ENCODE measurements at places on chromosomes 1 and 21. TPM values are rescaled to one million over a fixed set of nuclear protein-coding genes. Genes with fewer than 3 reads are reported as not detected.

The SDE2 gene
- total RNA-seq = 16.1 TPM

The MEF2D gene
- total RNA-seq = 61.6 TPM

The PPP1R8 gene
- total RNA-seq = 36.5 TPM

The REN gene
- not detected for total RNA-seq

The OR2L13 gene
- not detected for total RNA-seq

Measured in sigmoid colon (tissue), 7 donors.